Stimulated activated CD4-positive, alpha-beta T cell treated with anti-CD3 and anti-CD28 coated beads, Interleukin-12 subunit alpha, Interleukin-12 subunit beta, amount 100 ng/mL, for 24 hours (primary cell): ENCODE measurements at places on chromosomes 7 and 10.
A peak's percentile ranks its signal among the peaks of the same experiment; 100 is the strongest.

DNA sequence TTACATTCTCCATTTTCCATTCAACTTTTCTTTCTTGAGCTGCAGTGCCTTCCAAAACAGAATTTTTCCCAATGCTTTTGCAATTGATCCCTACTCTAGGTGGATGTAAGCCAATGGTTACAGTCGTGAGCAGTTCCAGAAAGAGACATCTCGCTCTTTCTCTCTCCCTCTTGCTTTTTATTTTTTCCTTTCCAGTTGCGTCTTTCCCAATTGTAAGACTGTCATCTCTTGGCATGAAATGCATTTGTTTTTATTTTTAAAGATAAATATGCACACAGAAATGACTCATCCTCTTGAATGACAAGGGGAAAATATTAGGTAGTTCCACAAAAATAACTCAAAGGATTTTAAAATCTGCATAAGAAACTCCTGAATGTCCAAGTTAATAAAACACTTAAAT is 25.1 kb downstream of the GLI3 start:
- DNase-seq = no peak

GRCh38 chr7:150974468-150975391 is 3.4 kb downstream of the KCNH2 start:
- peak; percentile 71 for DNase-seq

GRCh38 chr10:103442031-103442461 is 10.1 kb downstream of the CALHM2 start:
- no peak for DNase-seq

- no peak for DNase-seq
Measured at GRCh38 chr10:27345455-27345920, 104.9 kb upstream of the ACBD5 start.

DNA sequence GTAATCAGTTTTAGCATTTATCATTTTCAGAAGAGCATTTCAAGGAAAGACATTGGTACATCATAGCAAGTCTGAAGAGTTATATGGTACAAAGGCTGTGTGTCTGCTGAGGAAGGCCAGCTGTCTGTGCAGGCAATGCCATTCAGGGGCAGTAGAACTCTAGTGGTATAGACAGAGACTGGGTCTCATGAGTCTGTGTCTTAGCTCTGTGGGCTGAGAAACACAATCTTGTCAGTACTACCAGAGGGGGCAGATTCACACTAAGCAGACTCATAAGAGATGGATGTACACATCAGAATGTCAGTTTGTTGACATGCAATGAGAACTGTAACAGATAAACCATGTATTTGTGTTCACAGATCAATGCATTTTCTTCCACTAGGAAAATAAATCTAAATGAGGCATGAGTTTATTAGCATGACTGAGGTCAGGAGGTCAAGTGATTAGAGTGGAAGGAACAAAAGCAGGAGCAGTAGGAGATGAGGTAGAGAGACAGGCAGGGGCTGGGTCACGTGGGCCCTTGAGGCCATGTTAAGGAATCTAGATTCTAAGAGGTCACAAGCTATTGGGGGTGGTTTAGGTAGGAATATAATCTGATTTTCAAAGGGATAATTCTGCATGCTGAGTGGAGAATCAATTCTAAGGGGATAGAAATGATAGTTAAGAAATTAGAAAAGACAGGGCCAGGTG is 7.5 kb upstream of the GGCT start:
- DNase-seq = no peak

- DNase-seq = no peak
Measured at GRCh38 chr10:103986360-103986759, 19.4 kb downstream of the SLK start.

DNA sequence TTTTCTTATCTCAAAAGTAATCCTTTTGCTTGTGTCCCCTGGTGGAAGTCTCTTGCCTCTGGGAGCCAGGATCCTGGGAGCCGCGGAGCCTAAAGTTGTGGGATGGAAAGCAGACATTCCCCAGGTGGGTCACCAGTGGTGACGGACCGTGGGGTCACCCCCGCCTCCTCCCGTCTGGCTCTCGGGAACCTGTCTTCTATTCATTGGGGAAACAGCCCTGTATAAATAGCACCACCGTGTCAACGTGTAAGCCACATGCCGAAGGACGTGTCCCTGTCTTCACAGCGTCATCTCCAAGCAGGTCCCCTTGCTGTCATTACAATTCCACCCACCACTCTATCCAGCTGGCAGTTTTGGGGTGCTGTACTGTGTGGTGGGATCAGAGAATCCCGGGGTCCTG is 87.5 kb downstream of the ELFN1 start:
- no peak for DNase-seq

DNA sequence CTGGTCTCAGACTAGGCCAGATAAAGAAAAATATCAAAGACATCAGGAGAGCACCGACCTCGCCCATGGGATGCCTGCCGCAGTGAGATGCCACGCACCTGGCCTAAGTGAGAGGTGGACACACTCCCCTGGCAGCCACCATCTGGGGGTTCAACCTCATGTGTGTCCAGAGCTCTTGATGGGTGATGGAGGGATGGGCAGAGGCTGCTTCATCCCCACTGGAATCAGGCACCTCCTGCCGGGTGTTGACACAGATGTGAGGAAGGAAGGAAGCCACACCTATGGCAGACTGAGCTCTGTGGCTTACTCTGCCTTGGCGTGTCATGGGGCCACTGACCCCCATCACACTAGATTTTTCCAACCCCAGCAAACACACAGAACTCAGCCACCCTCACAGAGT is 11.4 kb downstream of the ZNF488 start:
- no peak for DNase-seq
